ENCODE measurements at places on chromosomes 16 and 17. TPM values are rescaled to one million over a fixed set of nuclear protein-coding genes. Genes with fewer than 3 reads are reported as not detected.

DNA sequence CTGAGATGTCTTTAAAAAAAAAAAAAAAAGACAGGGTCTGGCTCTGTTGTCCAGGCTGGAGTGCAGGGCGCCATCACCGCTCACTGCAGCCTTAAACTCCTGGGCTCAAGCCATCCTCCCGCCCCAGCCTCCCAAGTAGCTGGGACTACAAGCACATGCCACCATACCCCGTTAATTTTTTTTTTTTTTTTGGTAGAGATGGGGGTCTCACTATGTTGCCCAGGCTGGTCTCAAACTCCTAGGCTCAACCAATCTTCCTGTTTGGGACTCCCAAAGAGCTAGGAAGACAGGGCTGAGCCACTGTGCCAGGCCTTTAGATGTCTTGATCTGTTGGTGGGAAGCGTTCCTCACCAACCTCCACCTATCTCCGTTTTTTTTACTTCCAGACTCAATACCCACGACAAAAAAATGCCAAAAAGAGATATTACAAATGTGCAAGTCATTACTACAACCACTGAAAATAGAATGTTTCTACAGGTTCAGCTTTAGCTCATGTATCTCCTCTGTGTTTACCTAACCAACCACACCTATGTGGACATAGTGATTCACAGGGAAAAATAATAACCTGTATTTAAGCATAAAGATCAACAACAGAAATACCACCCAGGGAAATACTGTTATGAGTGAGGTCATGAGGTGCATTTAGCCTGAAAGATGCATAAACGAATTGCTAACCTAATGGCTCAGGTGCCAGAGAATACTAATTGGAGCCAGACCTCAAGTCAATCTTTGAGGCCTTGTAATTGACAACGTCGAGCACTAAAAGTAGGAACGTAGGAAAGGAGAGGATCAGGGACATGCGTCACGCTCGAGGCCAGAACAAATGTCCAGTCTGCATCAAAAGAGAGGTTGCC is 22.6 kb downstream of the NACA2 start:
- no peak overlapping the region for H3K27ac ChIP-seq
- no peaks in the 10 kb centered on the region for H3K4me1 ChIP-seq
- H3K4me3 ChIP-seq, result no peak overlapping the region
- H3K27me3 ChIP-seq, result peaks cover 2% of the 10 kb centered on the region

GRCh38 chr17:45223539-45224528 is 2.1 kb downstream of the FMNL1 start:
- H3K4me1 ChIP-seq, result peaks cover 15% of the 10 kb centered on the region
- H3K4me3 ChIP-seq, result no peak overlapping the region
- H3K27me3 ChIP-seq, result no peaks in the 10 kb centered on the region
- no peaks in the 10 kb centered on the region for H3K36me3 ChIP-seq

DNA sequence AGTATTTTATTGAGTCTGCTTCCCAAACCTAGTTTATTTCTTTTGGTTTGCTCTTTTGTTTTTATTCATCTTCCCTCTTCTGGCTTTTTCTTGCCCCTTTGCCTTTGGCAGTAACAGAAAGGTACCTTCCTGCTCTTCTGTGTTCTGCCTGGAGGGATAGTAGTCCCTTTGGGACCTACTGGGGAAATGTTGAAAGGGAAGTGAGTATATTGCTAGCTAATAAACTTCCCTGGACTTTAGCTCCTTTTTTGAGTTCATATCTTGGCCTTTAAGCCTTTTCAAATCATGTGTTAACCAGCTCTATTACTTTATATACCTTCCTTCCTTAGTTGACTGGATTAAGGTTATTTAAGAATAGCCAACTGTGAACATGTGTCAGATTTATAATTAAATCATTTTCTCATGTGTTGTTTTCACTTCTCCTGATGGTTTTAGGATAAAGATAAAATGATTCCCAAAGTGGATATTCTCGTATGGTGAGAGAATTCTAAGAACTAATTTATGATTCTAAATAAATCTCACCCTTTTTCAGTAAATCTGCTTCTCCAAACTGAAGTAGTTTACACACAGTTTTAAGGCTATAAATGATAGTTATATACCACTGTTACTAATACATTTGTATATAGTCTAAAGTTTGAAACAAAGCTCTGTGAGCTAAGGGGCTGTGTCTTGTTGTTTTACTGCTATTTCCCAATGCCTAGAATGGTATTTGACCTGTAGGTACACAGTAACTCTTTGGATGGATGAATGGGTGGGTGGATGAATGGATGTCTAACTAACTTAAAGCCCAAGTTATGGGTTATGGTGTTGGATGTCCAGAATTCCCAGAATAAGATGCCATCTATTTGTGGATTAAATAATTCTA is 45.7 kb downstream of the OMG start:
- H3K27ac ChIP-seq, result no peak overlapping the region
- DNase-seq, result no peak
- no peak overlapping the region for H3K4me3 ChIP-seq

- no peak for DNase-seq
- H3K4me1 ChIP-seq, result peaks cover 33% of the 10 kb centered on the region
- H3K36me3 ChIP-seq, result peaks cover 13% of the 10 kb centered on the region
- no peaks in the 10 kb centered on the region for H3K27me3 ChIP-seq
Observed at GRCh38 chr17:48599354-48599753, 5.4 kb downstream of the HOXB6 start.

DNA sequence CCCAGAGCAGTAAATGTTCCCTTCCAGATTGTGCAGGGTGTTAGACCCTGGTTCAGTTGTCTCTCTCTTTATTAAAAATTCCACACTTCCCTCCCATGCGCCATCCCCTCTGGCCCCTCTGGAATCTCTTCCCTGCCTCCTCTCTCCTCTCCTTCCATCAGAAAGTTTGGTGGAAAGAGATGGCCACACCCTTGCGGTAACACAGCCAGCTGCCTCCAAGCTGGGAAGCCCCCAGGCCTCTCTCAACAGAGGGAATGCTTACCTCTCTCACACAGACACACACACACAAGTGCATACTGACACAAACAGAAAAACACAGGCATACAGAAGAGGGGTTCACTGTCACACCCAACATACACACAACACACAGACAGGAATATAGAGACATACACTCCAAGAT is 220.5 kb downstream of the C16orf78 start:
- no peaks in the 10 kb centered on the region for H3K36me3 ChIP-seq
- no peak overlapping the region for H3K27ac ChIP-seq
- no peak for DNase-seq
- H3K4me1 ChIP-seq, result no peaks in the 10 kb centered on the region
- H3K4me3 ChIP-seq, result no peak overlapping the region

- no peaks in the 10 kb centered on the region for H3K27me3 ChIP-seq
- no peak overlapping the region for H3K4me3 ChIP-seq
- no peak overlapping the region for H3K27ac ChIP-seq
- DNase-seq, result no peak
- H3K36me3 ChIP-seq, result no peaks in the 10 kb centered on the region
Observed at GRCh38 chr17:72387969-72388368, 267.1 kb downstream of the SOX9 start.

DNA sequence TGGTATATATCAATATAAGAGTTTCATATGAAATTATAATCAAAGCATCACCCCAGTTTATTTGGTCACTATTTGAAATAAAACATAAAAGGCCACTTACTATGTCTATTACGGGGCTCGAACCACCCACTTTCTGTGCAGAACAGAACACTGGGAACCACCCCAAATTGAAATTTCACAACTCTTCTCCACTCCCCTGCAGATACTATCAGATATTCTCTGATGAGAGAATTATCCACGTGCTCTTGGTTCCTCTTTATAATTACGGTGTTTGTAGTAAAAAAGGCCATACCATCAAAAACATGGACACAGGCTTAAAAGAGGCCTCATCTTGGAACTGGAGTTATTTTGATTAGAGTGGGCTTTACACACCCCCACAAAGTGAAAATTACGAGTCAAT is 82.8 kb downstream of the WDR59 start:
- DNase-seq, result no peak
- no peak overlapping the region for H3K4me3 ChIP-seq
- no peaks in the 10 kb centered on the region for H3K4me1 ChIP-seq
- no peak overlapping the region for H3K27ac ChIP-seq
- no peaks in the 10 kb centered on the region for H3K36me3 ChIP-seq
- H3K27me3 ChIP-seq, result no peaks in the 10 kb centered on the region

GRCh38 chr17:4854111-4854681 is 21.1 kb downstream of the MINK1 start:
- H3K4me1 ChIP-seq, result peaks cover 42% of the 10 kb centered on the region
- no peak for DNase-seq
- no peak overlapping the region for H3K27ac ChIP-seq
- peaks cover 8% of the 10 kb centered on the region for H3K36me3 ChIP-seq
- H3K4me3 ChIP-seq, result no peak overlapping the region
- H3K27me3 ChIP-seq, result no peaks in the 10 kb centered on the region

DNA sequence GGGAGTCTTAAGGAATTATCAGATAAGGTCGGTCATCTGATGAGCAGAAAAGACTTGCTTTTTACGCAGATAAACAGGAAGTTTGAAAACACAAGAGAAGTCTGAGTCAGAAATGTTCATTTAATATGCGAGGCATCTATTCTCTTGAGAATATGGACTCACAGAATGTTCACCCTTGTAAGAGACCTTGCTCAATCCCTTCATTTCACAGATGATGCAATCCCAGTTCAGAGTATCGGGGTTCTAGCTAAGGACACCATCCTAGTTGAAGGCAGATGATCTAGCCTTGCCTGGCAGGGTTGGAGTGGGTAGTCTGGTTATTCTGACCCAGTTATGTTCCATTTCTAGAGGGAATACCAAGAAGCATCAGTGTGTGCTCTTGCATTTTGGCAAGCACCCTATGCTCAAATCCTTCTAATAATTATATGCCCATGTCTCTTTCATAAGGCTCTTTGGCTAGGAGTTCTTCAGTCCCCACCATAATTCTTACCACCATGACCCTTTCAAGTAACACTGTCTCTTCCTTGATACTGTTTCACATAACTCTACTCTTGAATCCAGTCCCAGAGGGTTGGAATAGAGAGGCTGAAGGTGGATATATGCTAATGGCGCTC is 42.5 kb downstream of the YPEL2 start:
- no peak for DNase-seq
- peaks cover 97% of the 10 kb centered on the region for H3K4me1 ChIP-seq
- no peaks in the 10 kb centered on the region for H3K36me3 ChIP-seq
- no peaks in the 10 kb centered on the region for H3K27me3 ChIP-seq
- no peak overlapping the region for H3K4me3 ChIP-seq

DNA sequence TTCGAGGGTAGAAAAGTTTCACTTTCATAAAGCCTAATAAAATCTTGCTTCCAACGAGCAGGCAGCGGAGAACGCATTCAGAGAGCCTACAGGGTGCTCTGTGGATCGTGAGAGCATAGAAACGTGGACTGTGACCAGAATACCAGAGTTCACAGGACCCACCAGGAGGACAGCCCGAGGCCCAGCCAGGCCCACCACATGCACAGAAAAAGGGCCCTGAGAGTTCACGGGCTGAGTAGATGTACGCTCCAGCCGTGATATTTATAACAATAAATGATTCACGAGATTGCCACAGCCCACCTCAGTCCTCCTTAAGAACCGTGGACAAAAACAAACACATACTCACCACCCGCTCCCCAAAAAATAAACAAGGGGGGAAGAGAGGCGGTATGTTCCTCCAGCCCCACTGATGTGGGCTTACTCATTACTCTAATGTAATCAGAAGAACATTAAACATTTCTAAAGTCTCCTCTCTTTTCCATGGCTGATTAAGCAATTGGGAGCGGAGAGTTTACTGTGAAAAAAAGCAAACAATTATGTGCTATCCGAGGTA is 207.2 kb downstream of the C16orf78 start:
- DNase-seq, result no peak
- H3K4me3 ChIP-seq, result no peak overlapping the region
- H3K4me1 ChIP-seq, result no peaks in the 10 kb centered on the region
- H3K36me3 ChIP-seq, result no peaks in the 10 kb centered on the region
- no peak overlapping the region for H3K27ac ChIP-seq
- no peaks in the 10 kb centered on the region for H3K27me3 ChIP-seq

DNA sequence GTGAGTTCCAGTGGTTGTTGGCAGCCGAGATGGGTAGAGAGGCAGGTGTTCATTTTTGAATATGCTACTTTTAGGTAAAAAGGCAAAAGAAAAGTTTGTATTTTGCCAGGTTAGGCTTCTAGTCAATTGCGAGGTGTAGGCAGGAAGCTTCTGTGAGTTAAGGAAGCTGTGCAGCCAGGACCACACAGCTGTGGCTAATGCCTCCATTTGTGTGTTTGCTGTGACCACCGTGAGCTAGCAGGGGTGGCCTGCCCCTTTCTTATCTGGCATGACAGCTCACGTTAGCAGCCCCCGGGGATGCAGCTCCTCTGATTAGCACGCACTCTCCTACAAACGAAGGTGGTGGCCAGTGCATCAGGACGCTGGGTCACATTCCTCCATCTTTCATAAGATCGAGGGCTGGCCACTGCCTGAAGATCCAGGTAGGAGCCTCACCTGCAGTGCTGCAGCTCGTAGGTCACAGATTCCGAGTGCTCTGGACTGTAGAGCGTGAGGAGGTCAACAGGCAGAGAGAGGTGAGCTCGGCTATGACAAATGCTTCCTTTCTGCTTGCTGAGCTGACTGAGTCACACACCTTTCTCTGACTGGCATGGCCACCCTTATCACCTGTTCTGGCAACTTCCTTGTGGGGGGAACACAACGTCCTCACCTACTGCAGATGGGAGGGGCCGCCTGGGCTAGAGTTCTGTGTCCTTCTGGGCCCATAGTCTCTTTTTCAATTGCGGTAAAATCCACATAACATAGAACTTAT is 244.4 kb downstream of the HS3ST3B1 start:
- no peaks in the 10 kb centered on the region for H3K4me1 ChIP-seq
- no peak overlapping the region for H3K4me3 ChIP-seq

Gene LGALS9B
- not detected for total RNA-seq

Gene HSD11B2
- 12.3 TPM for total RNA-seq

Gene OR3A3
- not detected for total RNA-seq

Gene TMEM220
- 10.3 TPM for total RNA-seq

Gene ZNF23
- total RNA-seq, result 9.2 TPM

Gene ZNF624
- total RNA-seq, result 4.6 TPM
